CD4-positive, alpha-beta T cell treated with Interleukin-10 for 1 hour (primary cell): ENCODE measurements at places on chromosomes 2 and 18.

GRCh38 chr18:72973841-72974240 lies 106.1 kb upstream of the NETO1 start:
- DNase-seq: no peak

GRCh38 chr2:150417278-150417677 lies 70.2 kb downstream of the RND3 start:
- DNase-seq: no peak

DNA sequence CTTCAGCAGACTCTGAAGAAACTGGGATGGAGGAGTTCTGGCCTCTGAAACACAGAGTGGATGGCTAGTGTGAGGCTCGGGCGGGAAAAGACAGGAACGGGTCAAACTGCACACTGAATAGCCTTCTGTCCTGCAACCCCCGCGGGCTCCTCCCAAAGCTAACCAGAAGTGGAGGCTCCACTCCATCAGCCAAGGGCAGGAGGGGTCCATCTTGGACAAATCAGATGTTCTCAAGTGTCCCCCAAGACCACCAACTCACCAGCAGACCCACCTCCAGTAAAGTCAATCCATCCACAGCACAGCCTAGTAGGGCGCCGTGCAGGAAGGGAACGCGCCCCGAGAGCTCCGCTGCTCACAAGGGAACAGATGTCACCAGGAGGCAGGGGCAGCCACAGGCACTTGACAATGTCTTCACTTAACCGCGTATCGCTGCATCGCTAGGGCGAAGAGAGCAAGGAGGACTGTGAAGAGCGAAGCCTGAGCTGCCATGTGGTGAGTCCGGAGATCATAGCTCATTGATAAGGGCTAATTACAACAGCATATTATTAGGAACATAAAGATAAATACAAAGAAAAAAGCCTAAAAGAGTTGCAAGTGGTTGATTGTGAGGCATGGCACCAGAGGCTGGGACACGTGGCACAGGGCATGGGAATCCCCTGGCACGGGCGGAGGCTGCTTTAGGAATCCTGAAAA lies 494.6 kb upstream of the MYT1L start:
- DNase-seq: no peak

DNA sequence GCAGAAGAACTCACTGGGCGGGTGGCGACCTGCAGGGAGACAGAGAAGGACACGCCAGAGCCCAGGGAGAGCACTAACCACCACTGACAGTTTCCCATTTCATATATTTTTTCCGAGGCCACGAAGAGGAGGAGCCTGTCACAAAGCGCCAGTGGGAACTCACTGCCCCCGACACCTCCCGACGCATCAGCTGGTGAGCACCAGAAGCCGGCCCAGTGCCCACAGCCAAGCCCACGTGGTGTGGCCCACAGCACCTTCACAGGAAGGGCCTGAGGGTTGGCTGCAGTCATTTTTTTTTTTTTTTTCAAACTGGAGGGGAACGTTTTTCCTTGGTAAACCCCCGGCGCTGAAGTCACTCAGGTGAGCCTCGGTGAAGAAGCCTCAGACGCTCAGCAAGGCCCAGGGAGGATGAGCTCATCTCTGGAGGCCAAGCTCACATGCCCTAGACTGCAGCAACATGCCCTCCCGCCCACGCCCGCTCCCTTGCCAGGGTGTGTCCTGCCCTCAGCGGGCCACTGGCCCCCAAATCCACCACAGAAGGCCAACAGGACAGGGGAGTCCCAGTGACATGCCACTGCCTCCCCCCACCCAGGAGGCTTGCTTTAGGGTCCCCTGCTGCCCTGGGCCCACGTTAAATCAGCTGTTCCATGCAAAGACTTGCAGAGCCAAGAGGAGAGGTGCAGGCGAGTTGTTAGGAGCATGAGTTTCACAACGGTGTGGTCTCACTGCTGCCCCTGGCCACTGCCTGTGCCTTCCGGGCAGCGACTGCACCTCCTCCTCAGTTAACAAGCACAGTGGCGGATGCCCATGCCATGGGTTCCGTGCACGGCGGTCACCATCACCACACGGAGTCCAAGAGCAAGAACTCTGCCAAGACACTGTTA lies 68.1 kb downstream of the PARD6G start:
- no peak for DNase-seq

DNA sequence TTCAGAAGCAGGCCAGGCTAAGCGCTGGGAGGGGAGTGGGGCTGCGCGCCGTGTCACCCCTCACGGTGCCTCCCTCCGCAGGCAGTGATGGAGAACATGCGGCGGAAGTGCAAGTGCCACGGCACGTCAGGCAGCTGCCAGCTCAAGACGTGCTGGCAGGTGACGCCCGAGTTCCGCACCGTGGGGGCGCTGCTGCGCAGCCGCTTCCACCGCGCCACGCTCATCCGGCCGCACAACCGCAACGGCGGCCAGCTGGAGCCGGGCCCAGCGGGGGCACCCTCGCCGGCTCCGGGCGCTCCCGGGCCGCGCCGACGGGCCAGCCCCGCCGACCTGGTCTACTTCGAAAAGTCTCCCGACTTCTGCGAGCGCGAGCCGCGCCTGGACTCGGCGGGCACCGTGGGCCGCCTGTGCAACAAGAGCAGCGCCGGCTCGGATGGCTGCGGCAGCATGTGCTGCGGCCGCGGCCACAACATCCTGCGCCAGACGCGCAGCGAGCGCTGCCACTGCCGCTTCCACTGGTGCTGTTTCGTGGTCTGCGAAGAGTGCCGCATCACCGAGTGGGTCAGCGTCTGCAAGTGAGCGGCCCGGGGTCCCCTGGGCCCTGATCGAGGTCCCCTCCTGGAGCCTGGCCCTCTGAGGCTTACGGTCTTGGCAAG lies 12.2 kb downstream of the WNT10A start:
- DNase-seq: peak; percentile 88

- DNase-seq: no peak
These were observed 989 bp downstream of the STAM2 start for GRCh38 chr2:152174574-152174973.

GRCh38 chr18:45526114-45526841 lies 89.0 kb upstream of the SLC14A2 start:
- no peak for DNase-seq

GRCh38 chr2:148968776-148969319 lies 69.7 kb upstream of the LYPD6B start:
- DNase-seq: no peak

DNA sequence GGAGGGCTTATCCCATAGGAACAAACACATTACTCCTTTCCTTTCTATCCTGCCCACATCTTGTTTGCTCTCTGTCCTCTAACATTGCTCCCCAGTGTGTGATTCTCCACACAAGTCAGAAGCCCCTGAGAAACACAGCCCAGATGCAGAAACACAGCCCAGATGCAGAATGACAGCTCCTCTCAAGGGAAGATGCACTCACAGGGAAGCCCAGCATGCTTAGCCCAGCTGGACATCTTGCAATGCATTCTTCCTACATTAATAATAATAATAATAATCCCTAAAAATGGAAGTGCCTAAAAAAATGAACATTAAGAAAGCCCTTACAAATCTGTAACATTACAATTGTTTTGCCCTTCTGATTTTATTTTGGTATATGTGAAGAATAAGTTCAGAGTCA lies 172.1 kb downstream of the CBLN2 start:
- no peak for DNase-seq

- DNase-seq: no peak
These were observed 8.6 kb downstream of the PARD6G start for GRCh38 chr18:80238651-80239260.

- DNase-seq: no peak
These were observed 62.5 kb upstream of the TMEM247 start for GRCh38 chr2:46416739-46417403.

DNA sequence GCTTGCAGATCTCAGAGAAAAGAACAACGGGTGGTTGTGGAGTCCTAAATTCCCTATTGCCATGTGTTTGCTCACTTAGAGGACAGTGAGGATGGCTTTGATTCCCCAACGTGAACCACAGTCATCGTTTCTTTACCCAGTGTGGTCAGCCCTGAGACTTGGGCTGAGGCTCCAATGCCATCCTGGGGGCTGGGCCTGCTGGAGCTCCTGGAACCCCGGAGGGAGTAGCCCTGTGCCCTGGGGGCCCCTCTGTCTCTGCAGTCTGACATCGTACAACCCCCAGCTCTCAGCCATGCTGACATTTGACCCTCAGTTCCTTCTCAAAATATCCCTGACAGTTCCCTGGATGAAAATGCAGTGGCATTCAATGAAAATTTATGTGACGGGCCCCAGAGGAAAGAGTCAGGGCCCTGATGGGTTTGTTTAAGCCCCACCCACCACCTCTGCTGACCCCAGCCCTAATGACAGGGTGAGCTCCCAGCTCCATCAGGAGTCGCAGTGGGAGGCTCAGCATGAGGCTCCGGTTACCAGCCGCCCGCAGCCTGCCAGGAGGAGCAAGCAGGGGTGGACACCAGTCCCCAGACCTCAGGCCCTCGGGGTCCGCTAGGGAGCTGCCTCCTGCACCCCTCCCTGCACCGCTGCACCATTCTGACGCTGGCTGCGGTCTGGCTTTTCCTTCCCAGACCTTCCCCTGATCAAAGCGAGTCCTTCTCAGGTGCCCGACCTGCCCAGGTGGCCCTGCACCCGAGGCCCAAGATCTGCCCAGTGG lies 120.9 kb downstream of the TWIST2 start:
- DNase-seq: no peak

- DNase-seq: no peak
These were observed 1319.7 kb upstream of the CRIM1 start for GRCh38 chr2:35035883-35036282.

DNA sequence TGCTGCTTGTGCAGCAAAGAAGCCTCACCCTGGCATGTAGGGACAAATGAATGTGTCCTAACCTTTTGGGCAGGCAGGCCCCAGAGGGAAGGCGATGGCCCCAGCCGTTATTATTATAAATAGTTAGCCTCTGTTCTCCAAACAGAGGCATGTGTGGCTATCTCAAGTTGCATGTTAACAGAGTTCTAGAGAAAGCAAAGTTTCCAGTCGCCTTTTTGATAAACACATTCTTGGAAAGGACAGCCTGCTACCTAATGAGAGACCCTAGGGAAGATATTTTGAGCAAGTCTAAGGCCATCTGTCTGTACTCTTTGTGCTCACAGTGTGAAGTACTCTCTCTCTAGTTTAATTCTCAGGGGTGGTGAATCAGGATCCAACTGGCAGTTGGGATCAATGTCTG lies 97.4 kb upstream of the FHL2 start:
- no peak for DNase-seq

GRCh38 chr2:205129531-205129930 lies 552.8 kb upstream of the NRP2 start:
- no peak for DNase-seq

DNA sequence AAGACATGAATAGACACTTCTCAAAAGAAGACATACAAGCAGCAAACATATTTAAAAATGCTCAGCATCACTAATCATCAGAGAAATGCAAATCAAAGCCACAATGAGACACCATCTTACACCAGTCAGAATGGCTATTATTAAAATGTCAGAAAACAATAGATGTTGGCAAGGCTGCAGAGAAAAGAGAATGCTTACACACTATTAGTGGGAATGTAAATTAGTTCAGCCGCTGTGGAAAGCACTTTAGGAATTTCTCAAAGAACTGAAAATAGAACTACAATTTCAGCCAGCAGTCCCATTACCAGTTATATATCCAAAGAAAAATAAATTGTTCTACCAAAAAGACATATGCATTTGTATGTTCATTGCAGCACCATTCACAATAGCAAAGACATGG lies 61.7 kb downstream of the STRADB start:
- DNase-seq: no peak

- no peak for DNase-seq
These were observed 92.5 kb downstream of the INHBB start for GRCh38 chr2:120438301-120439066.

DNA sequence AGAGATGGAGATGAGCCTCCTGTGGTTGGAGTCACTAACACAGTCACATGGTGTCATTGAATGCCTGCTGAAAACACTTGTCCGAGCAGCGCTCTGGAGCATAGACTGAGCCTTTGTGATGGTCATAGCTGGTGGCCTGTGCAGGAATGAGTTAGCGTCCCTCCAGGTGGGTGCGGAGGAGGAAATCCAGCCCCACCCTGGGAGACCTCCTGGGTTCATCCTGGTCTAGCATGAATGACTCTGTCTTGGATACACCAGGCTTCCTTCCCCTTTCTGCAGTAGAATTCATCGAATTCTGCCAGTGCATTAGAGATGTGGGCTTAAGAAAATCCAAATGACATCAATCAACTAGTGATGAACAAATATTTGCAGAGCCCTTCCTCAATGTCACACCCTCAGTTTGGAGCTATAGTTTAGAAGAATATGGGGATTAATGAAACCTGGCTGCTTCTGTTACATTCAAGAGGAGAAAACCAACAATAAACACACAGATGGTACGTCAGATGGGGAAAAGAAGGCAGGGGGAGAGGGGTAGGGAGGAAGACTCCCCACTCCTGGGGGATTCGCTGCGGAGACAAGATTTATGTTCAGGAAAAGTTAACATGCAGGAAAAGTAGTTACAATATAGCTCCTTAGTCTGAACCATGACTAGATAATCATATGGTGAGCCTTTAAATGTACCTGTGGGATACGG lies 136.7 kb downstream of the DDX1 start:
- DNase-seq: no peak

GRCh38 chr18:48200631-48201336 lies 208.4 kb downstream of the ZBTB7C start:
- DNase-seq: no peak

DNA sequence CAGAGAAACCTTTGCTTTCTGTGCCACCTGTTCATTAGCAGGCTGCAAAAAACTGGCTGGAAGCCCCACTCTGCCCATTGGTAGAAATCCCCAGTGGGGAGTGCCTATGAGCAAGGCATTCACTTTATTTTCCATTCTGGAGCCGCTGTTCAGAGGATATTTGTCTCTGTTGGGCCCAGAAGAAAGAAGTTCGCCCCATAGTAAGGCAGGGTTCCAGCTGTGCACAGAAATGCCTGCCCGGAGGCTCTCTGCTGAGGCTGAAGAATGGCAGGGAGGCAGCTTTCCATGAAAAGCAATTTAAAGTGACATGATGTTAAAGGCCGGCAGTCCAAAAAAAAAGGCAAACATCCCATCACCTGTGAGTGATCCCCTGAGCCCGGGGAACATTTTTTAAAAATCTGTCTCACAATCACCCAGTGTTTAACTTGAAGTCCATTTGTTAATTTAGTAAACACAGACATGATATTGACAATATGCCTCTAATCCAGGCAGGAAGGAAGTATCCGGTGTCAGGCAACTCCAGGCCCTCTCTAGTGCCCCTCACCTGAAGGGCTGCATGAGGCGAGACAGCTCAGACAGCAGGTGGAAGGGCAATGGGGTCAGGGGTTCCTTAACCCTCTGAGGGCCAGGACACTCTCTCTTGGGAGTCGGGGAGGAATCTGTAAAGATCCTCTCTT lies 265.1 kb upstream of the SIX2 start:
- no peak for DNase-seq

DNA sequence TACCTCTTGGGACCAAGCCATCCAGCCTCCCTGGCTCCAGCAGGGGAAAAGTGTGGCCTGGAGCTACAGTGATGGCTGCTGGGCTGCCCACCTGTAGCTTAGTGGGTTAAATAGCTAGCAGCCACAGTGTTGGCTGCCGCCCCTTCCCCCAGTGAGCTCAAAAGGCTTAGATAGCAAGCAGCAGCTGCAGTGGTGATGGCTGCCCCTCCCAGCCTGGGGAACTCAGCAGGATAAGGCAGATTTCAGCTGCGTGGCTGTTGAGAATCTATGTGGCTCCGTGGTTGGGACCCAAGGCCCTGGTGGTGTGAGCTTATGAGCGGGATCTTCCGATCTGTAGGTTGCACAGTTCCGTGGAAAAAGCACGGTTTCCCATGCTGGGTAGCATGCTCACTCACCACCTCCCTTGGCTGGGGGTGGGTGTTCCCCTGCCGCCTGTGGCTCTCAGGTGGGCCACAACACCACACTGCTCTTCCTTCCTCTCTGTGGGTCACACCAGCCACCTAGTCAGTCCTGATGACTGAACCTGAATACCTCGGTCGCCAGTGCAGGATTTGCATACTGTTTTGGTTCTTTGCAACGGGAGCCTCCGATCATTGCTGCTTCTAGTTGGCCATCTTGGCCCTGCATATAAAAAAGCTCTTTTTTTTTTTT lies 946.5 kb upstream of the FAM98A start:
- no peak for DNase-seq
